Lung microvascular endothelial cell (primary cell): ENCODE measurements at places on chromosomes 13 and 19. TPM values are rescaled to one million over a fixed set of nuclear protein-coding genes. Genes with fewer than 3 reads are reported as not detected.

GRCh38 chr13:25064396-25064795 lies 31.5 kb upstream of the PABPC3 start:
- DNase-seq, result no peak

DNA sequence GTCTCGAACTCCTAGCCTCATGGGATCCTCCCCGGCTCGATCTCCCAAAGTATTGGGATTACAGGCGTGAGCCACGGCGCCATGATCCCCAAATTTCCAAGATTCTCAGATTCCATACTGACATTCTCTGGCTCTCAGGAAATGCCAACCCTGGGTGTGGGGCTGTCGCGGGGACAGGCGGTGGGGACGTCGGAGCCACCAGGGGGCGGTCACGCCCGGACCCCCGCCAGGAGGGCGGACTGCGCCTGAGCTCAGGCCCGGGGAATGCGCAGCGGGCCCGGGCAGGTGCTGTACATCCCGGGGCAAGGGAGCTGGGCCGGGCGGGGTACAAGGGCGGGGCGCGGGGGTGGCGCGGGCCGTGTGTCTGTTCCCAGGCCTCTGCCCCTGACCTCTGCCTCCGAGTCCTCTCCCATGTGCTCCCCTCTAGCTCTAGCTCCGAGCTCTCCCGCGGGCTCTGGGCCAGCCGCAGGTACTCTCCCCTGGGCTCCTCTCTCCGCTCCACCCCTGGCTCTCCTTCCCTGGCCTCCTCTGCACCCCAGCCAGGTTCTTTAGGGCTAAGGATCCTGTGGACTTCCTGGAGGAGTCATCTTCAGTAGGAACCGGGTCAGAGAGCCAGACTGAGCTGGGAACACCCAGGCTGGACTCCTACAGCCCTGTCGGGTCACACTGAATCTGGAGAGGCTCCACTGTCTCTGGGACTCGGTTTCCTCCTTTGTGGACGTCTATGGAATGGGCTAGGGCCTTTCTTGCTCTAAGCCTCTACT lies 2.4 kb downstream of the PPP1R13L start:
- peak; percentile 53 for DNase-seq

DNA sequence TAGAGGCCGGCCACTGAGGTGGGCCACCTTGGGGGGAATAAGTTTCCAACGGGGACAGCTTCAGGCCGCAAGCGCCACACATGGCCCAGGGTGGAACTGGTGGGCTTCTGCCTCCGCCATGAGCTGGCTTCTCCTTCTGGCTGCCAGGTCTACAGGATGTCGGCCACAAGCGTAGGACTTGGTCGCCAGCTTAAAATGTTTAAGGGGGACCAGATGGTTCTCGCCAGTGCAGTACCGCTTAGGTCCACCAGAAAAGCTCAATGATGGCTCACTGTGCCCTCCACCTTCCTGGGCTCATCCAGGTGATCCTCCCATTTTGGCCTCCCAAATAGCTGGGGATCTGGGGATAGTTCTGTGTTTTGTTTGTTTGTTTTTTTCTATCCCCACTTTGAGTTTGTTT lies 38.7 kb upstream of the ZNF254 start:
- DNase-seq, result no peak

GRCh38 chr19:18208098-18208951 lies 4.5 kb upstream of the RAB3A start:
- DNase-seq, result peak; percentile 51

- DNase-seq, result no peak
Observed at GRCh38 chr19:15863272-15863671, 34.6 kb downstream of the CYP4F2 start.

DNA sequence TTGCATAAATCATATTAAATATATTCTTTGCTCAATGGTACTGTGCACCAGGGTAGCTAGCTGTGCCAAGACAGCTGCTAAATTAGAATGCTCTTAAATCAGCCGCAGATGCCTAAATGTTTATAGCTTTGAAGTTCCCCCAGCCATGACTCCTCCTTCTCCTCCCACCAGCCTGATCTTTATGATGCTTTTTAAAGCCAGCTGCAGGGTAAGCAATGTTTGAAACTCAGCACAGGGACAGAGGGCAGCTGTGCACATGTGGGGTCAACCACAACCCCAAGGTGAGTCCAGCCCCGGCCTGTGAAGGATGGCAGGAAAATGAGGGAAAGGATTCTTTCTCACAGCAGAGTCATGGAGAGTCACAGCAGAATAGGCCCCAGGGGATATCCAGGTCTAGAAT lies 635.7 kb downstream of the UQCRFS1 start:
- no peak for DNase-seq

GRCh38 chr19:39190768-39191167 lies 6.0 kb upstream of the NCCRP1 start:
- DNase-seq, result no peak

DNA sequence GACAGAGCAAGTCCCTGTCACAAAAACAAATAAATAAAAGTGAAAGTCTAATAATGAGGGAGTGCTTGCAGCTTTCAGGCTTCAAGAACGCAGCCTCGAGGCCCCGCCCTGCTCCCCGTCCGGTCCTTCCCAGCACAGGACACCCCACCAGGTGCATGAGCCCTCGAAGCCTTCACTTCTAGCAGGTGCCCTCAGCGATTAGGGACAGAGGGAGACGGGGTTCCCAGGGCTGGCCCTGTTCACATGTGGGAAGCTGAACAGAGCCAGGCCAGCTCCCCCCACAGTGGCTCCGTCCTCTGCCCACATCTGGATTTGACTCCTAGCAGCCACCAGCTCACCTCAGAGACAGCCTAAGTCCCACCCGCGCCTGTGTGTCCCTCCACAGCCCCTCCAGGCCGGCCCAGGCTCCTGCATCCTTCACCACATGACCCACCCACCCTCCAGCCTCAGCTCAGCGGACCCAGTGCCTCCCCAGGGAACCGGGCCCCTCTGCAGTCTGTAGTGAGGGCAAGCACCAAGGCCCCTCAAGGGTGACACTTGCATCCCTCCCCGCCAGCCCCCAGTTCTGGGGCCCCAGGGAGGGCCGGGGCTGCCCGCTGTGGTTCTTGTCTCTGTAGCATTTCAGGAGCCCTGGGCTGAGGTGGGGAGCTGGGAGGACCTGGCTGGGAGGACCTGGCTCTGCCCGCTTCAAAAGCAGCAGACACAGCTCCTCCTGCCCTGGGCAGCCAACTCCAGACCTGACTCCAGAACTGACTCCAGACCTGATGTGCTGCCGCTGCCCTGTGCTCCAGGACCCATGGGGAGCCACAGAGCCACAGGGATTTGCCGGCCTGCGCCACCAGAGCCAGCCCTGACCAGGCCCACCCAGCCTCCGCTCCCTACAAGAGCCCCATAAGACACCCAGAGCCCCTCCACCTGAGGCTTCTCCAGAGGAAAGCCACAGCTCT lies 27.2 kb downstream of the GPX4 start:
- no peak for DNase-seq

GRCh38 chr13:104111031-104111430 lies 1044.8 kb upstream of the SLC10A2 start:
- DNase-seq, result no peak

GRCh38 chr19:11450570-11451326 lies 15.3 kb downstream of the PRKCSH start:
- DNase-seq, result no peak

GRCh38 chr19:49415102-49415809 lies 8.0 kb downstream of the PTH2 start:
- DNase-seq, result no peak

DNA sequence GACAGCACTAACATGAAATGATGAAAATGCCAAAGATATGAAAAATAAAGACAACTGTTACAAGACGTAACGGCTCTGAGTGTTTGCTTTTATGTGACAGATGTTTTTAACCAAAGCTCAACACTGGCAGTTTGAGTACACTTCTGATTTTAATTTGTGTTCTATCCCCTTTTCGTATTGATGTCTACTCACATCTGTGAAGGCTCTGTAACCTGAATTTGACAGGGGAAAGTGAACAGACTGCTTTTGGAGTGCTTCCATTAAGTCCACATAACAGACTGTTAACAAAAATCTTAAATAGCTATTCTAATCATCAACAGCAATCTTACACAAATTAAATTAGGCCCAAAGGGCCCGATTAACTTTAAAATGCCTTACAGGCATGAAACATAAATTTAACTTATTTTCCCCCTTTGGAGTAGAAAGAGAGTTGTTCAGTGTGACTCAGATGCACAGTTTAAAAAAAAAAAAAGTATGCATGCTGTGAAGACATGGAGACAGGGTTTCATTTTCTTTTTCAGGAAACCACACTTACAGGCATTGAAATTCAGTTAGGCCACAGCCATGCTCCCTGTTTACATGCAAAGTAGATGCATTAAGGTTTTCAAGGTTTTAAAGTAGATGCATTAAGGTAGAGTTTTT lies 16.3 kb upstream of the RNASEH2B start:
- DNase-seq, result no peak

DNA sequence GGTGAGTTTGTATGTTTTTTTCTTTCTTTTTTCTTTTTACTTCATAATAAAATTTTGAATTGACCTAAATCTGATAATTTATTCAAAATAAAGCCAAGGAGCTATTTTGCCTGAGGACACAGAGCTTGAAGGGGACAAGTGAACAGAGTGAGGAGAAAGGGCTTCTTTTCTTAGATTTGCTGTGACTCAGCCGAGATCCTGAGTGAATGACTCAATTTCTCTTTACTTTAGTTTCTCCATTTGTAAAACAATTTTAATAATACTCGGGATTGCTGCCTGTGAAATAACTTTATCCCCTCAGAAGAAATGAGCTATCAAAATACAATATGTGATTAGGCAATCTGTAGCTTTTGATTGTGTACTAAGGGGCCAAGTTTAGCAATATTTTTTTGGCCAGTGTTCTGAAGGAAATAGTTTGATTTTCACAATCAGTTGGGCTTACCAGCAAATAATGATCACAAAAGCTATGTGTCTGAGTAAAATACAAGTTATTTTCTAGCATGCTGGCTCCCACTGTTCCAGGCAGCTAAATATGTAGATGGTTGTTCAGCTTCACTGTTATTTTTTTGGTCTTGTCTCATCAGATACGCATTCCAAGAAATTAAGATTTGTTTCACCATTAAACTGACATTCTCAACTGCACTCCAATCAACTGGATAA lies 437.5 kb downstream of the FGF9 start:
- no peak for DNase-seq

- DNase-seq, result peak; percentile 93
Observed at GRCh38 chr19:45523642-45524256, 16.5 kb downstream of the VASP start.

DNA sequence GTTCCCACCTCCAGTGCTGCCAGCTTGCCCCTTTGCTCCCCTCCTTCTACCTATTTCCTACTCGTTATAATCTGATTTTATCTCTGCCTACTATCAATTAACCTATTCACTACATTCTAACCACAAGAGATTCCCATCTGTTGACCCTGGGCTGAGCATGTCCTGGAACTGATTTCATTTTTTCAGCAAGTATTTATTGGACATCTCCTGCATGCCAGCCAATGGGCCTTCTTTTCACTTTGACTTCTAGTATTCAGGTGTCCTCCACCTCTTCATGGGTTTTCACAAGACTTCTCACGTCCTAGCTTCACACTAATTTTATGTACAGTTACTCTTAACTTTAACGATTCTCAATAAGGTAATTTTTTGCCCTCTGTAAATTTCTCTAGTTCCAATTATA lies 282.7 kb upstream of the KLHL1 start:
- DNase-seq, result no peak

DNA sequence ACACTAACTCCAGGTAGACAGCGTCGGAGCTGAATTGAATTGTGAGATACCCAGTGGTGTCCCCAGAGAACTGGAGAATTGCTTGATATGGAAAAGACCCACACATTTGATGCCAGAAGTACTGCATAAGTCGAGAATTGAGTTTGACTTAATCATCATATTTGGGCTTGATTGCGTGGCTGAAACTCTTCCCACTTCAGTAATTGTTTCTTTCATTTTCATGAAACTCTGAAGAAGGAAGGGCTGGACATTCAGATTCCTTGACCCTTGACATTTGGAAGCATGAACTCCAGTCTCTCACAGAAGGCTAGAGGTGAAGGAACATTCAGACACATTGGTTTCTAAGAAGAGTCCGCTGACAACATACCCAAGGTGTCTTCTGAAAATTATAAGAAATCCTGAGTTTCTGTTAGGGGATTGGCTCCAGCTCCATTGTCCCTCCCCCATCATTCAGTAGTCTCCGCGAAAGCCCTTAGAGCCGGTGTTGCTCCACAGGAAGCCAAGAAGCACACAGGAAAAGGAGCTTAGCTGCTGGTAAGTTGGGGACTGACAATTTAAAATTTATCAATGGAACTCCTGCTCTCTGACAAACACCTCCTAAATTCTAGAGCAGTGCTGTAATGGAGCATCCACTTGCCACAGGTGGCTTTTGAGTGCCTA lies at the start of gene FPR2:
FPR2 (plus strand) TSS at position 484 of the 660 bp plus-strand sequence. CDS start 7,479 bp downstream, outside the sequence.
- no peak for DNase-seq

DNA sequence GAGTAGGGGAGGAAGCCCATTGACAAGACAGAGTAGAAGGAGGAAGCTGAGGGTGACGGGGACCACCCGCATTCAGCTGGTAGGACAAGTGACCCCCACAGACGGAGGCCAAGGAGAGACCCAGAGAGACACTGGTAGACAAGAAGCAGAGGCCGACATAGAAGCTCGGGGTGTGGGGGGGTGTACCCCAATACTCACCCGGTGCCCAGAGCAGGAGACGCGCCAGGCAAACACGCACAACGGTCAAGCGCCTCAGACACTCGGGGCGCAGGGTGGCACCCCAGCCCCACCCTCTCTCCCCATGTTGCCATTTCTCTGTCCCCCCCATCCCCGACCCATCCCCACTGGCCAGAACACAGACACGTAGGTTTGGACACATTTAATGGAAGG lies 23.5 kb downstream of the SHANK1 start:
- no peak for DNase-seq

DNA sequence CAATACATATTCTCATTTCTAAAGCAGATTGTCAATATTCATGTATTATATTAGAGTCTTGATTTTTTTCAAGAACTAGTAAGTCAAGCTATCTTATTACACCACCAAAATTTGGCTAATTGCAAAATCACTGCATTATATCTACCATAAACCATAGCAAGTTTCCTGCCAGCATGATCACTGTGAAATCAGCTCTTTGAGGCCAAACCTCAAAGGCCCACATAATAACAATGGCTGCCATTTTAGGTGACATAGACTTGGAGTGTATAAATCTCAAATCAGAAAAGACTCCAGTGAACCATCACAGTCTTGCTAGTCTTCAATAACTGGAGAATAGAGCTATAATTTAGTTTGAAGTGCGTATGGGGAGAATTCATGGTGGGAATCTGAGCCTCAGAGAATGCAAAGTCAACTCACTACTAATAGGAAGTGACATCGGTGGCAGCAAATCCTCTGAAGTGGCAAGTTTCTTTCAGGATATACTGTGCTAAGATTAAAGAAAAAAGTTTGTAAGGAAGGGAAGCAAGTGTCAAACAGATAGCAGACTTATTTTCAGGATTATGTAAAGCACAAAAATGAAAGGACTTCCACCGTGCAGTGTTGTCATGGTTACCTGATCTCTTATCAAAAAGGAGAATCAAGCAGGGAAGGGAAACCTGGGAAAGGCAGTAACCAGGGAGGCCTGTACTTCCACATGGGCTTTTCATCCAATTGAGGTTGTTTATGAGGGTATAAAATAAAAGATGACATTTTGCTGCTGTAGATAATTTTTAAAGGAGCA lies 117.4 kb upstream of the FNDC3A start:
- peak; percentile 54 for DNase-seq

Gene NBEA
- total RNA-seq, result 0.65 and 1.4 TPM in 2 replicates

Gene ADGRE2
- under 0.01 and 0.60 TPM in 2 replicates for total RNA-seq

Gene DUS3L
- 19.6 and 20.7 TPM in 2 replicates for total RNA-seq

Gene FOXO1
- total RNA-seq, result 16.8 and 21.6 TPM in 2 replicates

Gene BRSK1
- under 0.01 and 1.2 TPM in 2 replicates for total RNA-seq

Gene ZNF888
- total RNA-seq, result 4.1 and 5.2 TPM in 2 replicates

Gene SLC1A6
- not detected in 2 replicates for total RNA-seq

Gene DNAJC3
- 43.8 and 68.1 TPM in 2 replicates for total RNA-seq

Gene HAUS8
- 2.4 and 2.8 TPM in 2 replicates for total RNA-seq

Gene APOC4
- total RNA-seq, result not detected in 2 replicates

Gene MEIOSIN
- not detected in 2 replicates for total RNA-seq

Gene FUT3
- not detected in 2 replicates for total RNA-seq
